ENCODE measurements at places on chromosomes 1 and 21.

DNA sequence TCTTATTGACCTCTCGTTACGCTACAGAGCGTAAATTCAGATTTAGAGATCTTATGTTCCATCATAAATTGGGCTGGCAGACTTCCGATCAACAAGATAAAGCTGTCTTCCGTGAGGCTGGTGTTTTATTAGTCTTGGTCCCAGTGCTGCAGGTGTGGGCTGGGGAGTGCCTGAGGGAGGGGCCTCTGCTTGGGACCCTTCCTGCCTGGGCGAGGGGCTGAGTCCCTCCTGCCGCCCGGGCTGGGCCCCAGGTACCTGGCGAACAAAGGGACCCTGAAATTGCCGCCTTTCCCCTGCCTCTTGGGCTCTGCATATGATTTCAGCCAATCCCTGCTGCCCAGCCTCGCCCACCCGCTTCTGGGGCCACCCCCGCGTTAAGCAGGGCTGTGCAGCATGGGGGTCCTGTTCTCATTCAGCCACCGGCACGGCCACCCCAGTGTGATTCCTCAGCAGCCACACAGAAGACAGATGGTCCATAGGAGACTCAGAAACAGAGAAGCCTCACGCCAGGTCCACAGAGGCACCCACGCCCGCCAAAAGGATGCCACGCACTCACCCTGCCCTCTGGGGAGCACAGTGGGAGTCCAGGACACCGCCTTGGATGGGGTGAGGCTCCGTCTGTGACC is 6.1 kb upstream of the SAMD11 start:
- no peak for ATAC-seq

DNA sequence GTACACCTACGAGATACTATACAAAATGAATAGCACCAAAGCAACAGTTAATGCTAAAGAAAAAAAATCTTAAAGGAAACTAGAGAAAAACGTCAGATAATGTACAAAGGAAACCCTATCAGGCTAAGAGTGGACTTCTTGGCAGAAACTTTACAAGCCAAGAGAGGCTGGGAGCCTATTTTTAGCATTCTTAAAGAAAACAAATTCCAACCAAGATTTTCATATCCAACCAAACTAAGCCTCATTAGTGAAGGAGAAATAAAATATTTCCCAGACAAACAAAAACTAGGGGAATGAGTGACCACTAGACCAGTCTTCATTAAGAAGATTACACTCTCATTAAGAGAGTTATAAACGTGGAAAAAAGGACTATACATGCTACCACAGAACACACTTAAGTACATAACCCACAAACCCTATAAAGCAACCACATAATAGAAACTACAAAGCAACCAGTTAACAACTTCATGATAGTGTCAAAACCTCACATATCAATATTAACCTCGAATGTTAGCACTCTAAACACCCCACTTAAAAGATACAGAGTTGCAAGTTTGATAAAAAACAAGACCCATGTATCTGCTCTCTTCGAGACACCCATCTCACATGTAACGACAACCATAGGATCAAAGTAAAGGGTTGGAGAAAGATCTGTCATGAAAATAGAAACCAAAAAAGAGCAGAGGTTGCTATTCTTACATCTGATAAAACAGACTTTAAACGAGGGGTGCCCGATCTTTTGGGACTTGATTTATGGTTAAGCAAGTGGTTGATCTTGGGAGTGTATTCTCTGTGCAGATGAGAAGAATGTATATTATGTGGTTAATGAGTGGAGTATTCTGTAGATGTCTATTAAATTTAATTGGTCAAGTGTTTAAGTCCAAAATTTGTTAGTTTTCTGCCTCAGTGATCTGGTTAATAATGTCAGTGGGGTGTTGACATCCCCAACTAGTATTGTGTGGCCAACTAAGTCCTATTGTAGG is 1301.4 kb downstream of the PLA2G4A start:
- ATAC-seq = no peak

DNA sequence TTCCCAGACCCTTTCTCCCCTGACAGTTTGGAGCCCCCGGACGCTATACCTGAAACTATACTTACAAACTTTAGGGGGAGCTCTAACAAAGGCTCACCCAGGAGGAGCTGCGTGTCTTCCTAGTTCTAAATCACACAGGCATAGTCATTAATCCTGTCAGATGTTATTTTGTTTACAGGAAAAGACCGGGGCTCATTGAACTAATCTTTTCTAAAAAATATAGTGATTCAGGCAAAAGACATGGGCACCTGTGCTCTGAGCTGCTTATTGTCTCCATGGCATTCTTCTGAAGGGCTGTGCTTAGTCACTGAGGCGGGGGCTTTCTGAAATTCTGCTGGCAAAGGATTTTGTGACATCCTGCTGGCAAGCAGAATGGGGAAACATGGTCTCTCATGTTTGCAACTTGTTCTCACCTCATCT is 1577.0 kb downstream of the NCAM2 start:
- no peak for ATAC-seq

GRCh38 chr1:196902344-196902743 is 14.5 kb downstream of the CFHR4 start:
- ATAC-seq = no peak

- no peak for ATAC-seq
Observed at GRCh38 chr1:215523128-215523861, 43.8 kb upstream of the KCTD3 start.

DNA sequence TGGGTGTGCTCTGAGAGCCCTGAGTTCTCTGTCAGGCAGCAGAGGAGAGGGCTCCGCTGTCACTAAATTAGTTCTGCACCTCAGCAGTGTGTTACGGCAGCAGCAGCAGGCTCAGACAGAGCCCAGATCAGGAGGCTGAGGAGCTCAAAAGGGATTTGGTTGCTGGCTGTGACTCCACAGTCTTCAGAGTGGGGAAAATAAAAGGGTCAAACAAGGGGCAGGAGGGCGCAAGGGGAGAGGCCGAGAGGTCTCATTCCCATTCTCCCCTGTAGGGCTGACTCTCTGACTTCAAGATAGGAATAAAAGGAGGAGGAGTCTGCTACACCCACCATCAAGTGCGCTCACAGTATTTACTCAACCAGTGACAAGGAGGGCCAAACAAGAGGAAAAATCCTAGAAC is 9.2 kb upstream of the SLC45A3 start:
- no peak for ATAC-seq

- peak; percentile 14 for ATAC-seq
Observed at GRCh38 chr1:183239793-183240525, 53.9 kb downstream of the LAMC2 start.

GRCh38 chr1:221712776-221713431 is 29.0 kb downstream of the DUSP10 start:
- ATAC-seq = no peak
